ENCODE measurements at places on chromosomes 12 and 14. TPM values are rescaled to one million over a fixed set of nuclear protein-coding genes. Genes with fewer than 3 reads are reported as not detected.

- no peak for DNase-seq
These were observed 590 bp downstream of the SCNN1A start for GRCh38 chr12:6374786-6375160.

ZNF385A gene
- 31.9 TPM for total RNA-seq

DNA sequence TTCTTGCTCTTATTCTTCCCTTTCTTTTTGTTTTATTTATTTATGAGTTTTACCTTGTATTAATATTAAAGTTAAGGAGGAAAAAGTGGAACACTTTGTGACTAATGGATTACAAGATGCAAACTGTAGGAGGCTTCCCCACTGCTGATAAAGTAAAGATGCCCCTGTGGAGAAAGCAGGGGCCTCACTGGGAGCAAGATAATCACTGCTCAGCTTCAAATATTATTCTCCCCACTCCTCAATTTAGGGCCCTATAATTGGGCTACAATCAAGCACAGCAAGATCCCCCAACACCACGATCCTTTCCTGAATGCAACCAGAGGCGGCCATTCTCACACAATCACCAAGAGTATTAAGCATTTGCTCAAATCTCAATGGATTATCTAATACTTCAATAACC, 149.2 kb downstream of the SLC2A13 start:
- DNase-seq: no peak

GRCh38 chr14:82011460-82011859, 477.8 kb upstream of the SEL1L start:
- DNase-seq: no peak

GRCh38 chr14:96626916-96627315, 124.7 kb downstream of the PAPOLA start:
- DNase-seq: no peak

CLEC6A gene
- total RNA-seq: not detected

- no peak for DNase-seq
These were observed 64.8 kb upstream of the MAX start for GRCh38 chr14:65167072-65167645.

THTPA gene
- 6.0 TPM for total RNA-seq

RIN3 gene
- 9.8 TPM for total RNA-seq

LUM gene
- not detected for total RNA-seq

MYH6 gene
- not detected for total RNA-seq

DNA sequence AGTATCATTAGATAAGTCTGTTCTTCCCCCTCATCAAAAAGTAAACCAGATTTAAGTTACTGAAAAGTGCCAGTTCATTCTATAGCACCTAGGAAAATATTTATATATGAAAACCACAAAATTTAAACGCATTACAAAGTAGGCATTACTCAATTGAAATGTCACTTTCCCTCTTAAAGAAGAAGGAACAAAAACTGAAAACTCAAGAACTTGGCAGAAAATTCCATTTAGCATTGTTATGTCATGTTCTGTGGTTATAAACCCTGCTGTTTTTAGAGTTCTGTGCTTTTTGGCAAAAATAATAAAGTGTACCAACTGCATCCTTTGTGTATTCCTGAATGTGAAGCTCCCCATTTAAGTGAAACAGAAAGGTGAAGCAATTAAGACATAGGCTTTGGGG, 3.6 kb downstream of the FGD4 start:
- DNase-seq: no peak

GRCh38 chr12:30568453-30568852, 127.2 kb downstream of the IPO8 start:
- DNase-seq: no peak

DNA sequence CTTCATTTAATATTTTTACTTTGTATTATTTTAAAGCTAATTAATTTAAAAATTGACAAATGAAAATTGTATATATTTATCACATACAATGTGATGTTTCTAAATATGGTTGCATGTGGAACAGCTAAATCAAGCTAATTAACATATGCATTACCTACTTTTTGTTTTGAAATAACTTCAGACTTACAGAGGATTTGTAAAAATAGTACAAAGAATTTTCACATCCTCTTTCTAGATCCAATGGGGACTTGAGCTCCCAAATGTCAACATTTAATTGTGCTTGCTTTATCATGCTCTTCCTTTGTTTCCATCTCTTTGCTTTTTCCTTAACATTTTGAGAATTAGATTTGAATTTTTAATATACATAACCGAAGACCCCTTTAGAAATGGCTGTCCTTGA, 6.6 kb downstream of the DCD start:
- DNase-seq: no peak

ZC2HC1C gene
- 1.5 TPM for total RNA-seq

DNA sequence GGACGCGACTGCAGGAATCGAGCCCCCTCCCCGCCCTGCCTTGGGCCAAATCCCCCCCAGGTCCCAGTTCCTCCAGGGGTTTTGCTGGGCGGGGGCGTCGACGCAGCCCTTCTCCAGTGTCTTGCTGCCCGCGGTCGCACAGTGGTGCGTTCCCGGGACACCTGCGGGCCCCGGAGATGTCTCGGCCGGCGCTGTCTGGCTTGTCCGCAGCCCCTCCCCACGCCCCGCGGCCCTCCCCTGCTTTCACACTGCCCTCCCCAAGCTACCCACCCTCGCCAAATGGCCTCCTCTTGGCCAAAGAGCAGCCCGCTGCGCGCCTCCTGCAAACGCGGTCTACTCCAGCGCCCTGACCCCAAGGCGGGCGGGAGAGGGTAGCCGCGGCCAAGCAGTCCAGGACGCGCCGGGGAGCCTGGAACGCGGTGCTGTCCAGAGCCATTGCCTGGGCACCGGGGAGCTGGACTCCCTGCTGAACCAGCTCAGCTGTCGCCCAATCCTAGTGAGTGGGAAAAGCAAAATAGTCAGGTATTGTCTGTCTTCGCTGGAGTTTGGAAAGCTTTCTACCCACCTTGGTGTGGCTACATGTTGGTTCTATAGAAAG, 122.0 kb downstream of the AACS start:
- DNase-seq: no peak

- peak; percentile 37 for DNase-seq
These were observed 133.8 kb downstream of the ITPR2 start for GRCh38 chr12:26699237-26699636.

DNA sequence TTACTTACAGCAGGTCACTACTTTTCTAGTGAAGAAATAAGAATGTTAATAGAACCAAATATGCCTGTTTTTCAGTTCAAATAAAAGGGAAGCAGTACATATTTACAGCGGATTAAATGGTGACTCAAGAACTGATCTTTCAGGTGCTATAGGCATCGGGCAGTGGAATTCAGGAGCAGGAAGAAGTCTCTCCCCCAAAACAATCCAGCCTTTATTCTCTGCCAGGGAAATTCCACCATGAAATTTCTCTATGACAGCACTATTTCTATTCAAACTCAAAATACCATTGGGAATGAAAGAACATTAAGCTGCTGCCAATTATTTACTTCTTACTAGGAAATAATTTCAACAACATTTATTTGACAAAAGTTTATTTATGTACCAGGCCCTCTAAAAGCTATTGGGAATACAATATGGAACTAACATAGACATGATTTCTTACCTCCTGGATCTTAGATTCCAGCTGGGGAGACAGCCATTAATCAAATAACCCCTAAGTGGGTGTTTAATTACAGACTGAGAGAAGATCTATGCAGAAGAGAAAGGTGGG, 60.3 kb upstream of the KRR1 start:
- peak; percentile 44 for DNase-seq

GRCh38 chr12:126069549-126070165, 1004.4 kb downstream of the AACS start:
- DNase-seq: peak; percentile 7

DNA sequence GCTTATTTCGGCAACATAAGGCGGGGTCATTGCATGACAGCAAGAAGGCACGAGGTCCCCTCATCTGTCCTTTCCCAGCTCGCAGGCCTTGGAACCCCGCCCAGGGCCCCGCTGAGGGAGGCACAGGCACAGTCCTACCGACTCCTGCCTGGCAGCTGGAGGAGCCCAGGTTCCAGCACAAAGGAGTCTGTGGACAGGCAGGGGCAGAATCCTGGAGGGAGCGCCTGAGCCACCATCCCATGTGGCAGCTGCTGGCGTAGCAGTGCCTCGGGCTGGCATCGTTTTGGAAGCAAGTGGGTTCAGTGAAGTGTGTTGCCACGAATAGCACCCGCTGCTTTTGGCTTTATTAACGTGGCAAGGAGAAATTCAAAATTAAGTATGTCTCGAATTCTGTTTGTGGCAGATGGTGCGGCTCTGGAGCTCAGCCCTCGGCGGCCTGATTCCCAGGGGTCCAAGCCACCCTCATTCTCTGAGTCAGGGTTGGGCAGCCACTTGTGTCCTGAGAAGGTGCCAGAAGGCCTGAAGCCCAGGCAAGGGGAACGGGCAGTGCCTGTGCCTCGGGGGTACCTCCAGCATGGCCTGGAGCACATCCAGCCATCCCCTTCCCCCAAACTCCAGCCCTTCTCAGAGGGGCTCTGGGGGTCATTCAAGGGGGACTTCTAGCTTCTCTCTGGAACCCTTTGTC, 35.9 kb downstream of the SLC8B1 start:
- no peak for DNase-seq

CLEC7A gene
- 0.07 TPM for total RNA-seq

ITGB7 gene
- total RNA-seq: 0.14 TPM

DNA sequence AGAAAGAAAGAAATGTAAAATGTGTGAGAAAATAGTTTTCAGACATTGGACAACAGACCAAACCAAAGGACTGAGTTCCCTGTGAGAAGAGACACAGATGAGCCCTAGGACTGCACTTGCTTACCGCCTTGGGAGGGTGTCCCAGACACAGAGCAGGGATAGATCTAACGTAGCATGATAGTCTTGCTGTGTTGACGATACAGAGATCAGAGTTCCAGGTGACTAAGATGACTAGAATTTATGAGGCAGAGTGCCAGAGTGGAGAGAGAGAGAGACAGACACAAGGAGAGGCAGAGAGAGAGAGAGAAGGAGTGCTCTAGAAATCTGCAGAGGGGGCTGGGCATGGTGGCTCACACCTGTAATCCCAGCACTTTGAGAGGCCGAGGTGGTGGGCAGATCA, 148.2 kb upstream of the LMNTD1 start:
- peak; percentile 75 for DNase-seq

DNA sequence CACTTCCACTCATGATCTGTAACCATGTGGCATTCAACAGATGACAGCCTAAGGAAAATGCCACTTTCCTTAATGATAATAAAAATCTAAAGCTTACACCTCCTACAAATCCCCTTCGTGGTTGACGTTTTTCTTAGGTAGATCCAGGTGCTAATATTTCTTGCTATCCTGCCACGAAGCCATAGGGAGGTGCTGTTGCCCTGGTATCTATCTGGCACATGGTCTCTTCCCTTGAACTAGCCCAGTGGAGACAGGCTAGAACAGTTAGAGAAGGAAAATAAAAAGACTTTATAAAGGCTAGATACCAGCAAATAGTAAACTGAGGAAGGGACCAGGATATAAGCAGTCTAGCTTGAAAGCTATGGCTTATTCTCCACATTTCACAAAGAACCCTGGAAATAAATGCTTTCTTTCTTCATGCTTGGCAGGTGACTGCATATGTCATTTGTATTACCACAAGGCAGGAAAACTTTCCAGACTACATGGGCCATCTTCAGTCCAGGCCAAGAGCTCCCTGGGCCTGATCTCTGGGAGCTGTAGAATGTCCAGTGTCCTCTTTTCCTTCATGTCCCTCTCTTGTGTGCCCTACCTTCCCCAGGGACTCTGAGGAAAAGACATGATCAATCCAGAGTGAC, 15.3 kb downstream of the SPIC start:
- DNase-seq: peak; percentile 17

AJUBA gene
- 164 TPM for total RNA-seq
